Activated CD4-positive, CD25-positive, alpha-beta regulatory T cell treated with anti-CD3 and anti-CD28 coated beads, Interleukin-2, amount 50 U/mL, for 72 hours (primary cell): ENCODE measurements at places on chromosomes 6 and 20.

- no peak for DNase-seq
Measured at GRCh38 chr6:112760831-112761230, 413.7 kb downstream of the RFPL4B start.

DNA sequence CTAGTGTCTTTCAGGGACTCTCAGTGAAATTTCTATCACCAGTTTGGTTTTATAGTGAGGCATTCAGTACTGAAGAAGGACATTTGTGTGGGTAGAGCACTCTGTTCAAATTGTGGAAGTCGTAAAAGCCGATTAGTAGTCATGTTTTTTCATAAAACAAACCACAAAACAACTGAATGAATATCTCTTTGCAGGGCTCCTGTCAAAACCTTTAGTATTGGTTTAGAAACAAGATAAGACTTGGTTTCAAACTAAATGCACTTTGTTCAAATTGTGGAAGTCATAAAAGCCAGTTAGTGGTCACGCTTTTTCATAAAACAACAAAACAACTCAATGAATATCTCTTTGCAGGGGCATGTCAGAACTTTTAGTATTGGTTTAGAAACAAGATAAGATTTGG, 23.8 kb downstream of the ADGRF4 start:
- no peak for DNase-seq

- DNase-seq, result no peak
Measured at GRCh38 chr6:110266996-110267395, 86.8 kb downstream of the CDC40 start.

DNA sequence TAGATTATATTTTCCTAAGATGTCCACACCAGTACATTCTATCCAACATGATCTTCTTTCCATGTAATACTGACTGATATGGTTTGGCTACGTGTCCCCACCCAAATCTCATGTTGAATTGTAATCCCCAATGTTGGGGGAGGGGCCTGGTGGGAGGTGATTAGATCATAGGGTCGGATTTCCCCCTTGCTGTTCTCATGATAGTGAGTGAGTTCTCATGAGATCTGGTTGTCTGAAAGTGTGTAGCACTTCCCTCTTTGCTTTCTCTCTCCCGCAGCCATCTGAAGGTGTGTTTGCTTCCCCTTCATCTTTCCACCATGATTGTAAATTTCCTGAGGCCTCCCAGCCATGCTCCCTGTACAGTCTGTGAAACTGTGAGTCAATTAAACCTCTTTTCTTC, 12.2 kb upstream of the HBS1L start:
- DNase-seq, result no peak

DNA sequence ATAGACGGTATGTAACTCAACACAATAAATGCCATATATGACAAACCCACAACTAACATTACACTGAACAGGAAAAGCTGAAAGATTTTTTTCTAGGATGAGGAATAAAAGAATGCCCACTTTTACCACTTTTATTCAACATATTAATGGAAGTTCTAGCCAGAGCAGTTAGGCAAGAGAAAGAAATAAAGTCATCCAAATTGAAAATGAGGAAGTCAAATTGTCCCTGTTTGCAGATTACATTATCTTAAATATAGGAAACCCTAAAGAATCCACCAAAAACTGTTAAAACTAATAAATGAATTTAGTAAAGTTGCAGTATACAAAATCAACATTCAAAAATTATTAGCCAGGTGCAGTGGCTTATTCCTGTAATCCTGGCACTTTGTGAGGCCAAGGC, 24.6 kb upstream of the ADGB start:
- DNase-seq, result no peak

DNA sequence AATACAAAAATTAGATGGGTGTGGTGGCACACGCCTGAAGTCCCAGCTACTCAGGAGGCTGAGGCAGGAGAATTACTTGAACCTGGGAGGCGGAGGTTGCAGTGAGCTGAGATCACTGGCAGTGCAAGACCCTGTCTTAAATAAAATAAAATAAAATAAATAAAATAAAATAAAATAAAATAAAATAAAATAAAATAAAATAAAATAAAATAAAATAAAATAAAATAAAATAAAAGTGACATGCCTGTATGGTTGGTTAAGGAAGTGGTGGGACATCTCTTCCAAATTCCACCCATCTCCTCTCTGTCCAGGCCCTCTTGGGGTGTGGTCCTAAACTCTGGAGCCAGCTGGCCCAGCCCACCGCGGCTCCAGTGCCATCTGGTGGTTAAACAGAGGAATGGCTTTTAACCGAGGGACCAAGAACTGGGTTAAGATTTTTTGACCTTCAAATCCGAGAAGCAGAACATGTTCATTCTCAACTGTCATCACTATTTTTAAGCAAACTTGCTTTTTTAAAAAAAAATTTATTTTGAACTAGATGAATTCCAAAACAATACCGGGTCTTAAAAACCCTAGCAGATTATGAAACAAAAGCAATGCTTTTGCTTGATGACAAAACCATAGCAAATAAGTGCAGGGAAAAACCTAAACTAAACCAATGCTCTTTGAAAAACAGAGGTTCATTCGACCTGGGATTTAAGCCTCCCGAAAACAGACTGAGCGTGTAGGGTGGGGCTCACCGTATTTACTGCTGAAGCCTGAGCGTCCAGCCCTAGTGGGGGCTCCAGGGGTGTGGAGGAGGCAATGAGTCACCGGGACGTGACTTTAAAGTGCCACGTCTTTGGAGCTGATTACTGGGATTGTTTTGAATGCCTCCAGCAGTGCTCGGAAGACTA, 68.8 kb downstream of the CDC5L start:
- DNase-seq, result no peak

DNA sequence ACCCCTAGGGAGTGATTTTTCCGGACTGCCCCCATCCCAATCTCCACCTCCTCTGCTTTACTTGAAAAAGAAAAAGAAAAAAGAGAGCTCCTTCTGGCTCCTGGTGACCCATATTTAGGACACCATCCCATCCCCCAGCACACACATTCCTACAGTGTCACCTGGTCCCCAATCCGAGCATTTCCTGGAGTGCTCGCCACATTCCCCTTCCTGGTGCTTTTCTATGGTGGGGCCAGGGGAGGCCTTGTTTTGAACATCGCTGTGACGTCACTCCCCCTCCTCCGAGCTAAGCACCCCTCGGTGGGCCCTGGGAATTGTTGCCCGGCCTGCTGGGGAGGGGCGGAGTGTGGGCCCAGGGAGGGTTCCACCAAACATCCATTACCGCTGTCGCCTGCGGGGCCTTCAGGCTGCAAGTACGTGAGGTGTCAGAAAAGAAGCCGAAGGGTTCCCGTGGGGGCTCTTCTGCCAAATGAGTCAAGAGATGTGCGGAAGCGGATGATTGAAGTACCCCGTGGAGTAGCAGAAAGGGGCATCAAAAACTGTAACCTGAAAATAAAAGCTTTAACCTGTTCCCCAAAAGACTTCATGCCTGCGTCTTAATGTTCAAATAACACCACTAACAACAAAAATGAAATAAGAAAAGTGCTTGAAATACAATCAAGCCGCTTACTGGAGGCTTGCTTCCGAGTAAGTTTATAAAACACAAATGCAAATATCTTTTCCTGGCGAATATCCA, 2.8 kb upstream of the FOXC1 start:
- DNase-seq, result no peak

- DNase-seq, result no peak
Measured at GRCh38 chr6:161232467-161232866, 41.4 kb downstream of the AGPAT4 start.
